ENCODE measurements at places on chromosomes 16 and 17.

- no peaks in the 10 kb centered on the region for H3K36me3 ChIP-seq
- DNase-seq: peak; percentile 4
- no peak overlapping the region for H3K27ac ChIP-seq
- no peak overlapping the region for H3K4me3 ChIP-seq
These were observed 6.7 kb downstream of the ERI2 start for GRCh38 chr16:20799599-20799998.

- DNase-seq: no peak
- H3K36me3 ChIP-seq: no peaks in the 10 kb centered on the region
- H3K4me1 ChIP-seq: peaks cover 52% of the 10 kb centered on the region
These were observed 17.7 kb downstream of the RAI1 start for GRCh38 chr17:17698869-17699351.

DNA sequence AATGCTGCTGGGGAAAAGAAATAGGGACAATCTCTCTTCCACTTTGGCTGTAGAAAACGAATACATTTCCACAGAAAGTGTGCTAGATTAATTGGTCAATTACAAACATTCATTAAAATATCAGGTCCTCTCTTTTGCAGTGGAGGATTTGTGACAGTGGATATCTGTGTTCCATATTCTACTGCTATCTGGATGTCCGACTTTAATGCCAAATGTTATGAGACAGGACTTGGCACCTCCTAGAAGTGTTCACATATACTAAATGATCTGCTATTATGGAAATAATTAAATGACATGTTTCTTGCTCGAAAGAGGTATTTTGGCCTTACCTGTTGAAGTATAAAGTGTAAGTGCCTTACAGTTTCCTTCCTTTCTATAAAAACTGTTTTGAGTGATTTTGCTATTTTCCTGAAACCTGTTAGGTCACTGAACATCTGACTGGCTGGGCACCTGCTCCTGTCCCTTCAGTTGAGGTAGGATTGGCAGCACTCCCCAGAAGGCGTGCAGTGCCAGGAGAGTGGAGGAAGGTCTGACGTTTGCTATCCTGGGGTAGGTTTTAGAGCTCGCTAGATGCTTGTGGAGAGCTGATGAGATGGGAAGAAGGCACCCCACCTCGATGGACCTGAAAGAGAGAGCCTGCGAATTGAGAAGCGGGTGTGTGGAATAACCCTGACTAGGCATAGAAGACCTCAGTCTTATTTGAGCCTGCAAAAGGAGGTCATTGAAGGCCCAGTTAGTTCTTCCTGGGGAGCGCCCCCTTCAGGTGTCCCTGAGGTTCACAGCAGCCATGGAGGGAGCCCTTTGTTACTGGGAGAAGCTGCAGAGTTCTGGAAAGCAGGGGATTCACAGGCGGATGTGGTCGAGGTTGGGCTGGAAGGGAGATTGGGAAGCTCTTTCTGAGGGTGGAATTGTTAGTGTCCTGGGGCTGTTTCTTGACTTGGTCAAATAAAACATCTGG lies 159.4 kb upstream of the ZNF267 start:
- H3K36me3 ChIP-seq: peaks cover 3% of the 10 kb centered on the region
- peak overlapping the region; percentile 96 for H3K4me3 ChIP-seq
- H3K27ac ChIP-seq: peak overlapping the region; percentile 93
- H3K27me3 ChIP-seq: no peaks in the 10 kb centered on the region
- peaks cover 37% of the 10 kb centered on the region for H3K4me1 ChIP-seq

GRCh38 chr17:77416105-77416713 lies 275.4 kb downstream of the SEC14L1 start:
- peak; percentile 24 for DNase-seq
- no peak overlapping the region for H3K27ac ChIP-seq
- H3K36me3 ChIP-seq: peaks cover 14% of the 10 kb centered on the region
- H3K4me1 ChIP-seq: peaks cover 68% of the 10 kb centered on the region
- H3K4me3 ChIP-seq: no peak overlapping the region

DNA sequence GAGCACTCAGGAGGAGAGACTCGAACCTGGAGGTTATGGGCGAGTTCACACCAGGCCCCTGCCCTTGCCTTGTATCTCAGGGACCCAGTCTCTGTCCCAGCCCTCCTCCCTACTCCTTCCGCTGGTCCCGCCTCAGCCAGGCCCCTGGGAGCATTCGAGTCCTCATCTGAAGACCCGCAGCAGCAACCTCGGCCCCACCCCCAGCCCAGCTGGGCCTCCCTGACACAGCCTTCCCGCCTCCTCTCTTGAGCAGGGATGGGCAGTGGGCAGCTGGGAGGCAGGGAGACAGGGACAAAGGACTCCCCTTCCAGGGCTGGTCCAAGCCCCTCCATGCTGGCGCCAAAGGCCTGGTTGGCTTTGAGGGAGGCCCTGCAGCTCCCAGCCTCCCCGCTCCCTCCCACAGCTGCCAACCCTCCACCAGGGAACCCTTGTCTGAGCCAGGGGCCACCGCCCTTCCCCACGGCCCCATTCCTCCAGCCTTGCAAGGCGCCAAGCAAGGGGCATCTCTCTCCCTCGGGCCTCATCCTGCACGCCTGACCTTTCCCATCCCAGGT lies 15.4 kb upstream of the ZC3H18 start:
- H3K27me3 ChIP-seq: no peaks in the 10 kb centered on the region
- DNase-seq: no peak
- H3K4me1 ChIP-seq: peaks cover 62% of the 10 kb centered on the region
- no peak overlapping the region for H3K4me3 ChIP-seq

- no peaks in the 10 kb centered on the region for H3K36me3 ChIP-seq
- peaks cover 45% of the 10 kb centered on the region for H3K4me1 ChIP-seq
- no peak for DNase-seq
These were observed 603 bp upstream of the TMEM95 start for GRCh38 chr17:7354262-7354843.

DNA sequence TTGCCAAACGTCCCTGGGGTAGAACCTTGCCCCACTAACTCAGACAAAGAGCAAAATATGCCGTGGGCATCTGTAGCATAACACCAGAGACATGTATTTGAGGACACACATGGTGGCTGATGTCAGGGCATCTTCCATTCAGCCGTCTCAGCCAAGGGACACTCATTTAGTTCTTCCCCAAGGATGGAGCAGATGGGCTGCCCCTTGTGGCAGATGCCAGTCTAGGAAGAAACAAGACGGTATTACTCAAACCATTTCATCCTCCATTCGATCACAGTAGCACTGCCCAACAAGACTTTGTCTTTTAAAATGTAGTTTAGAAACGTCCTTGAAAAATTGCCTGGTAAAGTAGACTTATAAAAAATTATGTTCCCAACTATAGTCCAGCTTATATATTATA lies 937.6 kb upstream of the EEF2KMT start:
- no peak overlapping the region for H3K27ac ChIP-seq
- H3K4me3 ChIP-seq: no peak overlapping the region
- H3K27me3 ChIP-seq: no peaks in the 10 kb centered on the region
- no peak for DNase-seq
- no peaks in the 10 kb centered on the region for H3K4me1 ChIP-seq

DNA sequence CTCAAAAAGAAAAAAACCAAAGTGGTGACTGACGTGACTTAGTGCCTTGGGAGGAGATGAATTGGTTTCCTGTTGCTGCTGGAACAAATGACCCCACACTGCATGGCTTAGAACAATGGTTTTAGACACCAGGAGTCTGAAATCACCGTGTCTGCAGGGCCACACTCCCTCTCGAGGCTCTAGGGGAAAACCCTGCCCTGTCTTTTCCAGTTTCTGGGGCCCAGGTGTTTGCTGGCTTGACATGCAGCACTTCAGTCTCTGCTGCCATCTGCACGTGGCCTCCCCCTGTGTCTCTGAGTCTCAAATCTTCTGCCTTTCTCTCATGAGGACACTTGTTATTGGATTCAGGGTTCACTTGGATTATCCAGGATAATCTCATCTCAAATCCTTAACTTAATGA lies 323.8 kb upstream of the TNRC6C start:
- H3K27me3 ChIP-seq: no peaks in the 10 kb centered on the region
- H3K36me3 ChIP-seq: no peaks in the 10 kb centered on the region
- H3K27ac ChIP-seq: no peak overlapping the region
- DNase-seq: no peak

Measured in natural killer cell (primary cell).